ENCODE measurements at places on chromosomes 5 and 9.

DNA sequence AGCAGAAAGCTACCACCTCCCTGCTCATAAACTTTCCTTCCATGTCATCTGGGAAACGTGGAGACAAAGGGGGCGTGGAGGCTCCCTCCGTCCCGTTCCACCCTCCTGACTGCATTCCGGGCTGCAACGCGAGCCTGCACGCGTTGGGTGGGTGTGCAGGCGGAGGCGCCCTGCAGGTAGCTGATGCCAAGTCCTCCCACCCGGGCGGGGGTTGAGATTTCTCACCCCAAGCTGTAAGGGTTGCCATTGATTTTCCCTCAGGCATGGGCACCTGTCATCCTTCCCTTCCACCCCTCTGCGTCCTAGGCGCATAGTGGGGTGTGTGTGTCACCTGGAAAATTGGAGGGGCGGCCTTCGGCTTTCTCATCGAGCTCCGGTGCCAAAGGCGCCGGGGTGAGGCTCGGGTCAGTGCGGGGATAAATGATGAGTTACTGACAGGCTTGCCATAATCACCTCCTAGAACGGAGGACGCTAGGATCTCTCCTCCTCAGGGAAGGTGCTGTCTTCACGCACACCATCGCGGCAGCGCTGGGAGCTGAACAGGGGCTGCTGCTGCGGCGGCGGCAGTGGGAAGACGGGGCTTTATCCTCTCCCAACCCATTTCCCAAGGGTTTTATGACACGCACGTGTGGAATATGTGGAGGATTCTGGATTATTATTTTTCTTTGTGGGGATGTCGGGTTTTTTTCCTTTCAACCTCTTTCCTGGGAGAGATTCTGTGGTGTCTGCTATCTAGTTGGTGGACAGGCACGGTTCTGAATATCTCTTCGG lies 973 bp downstream of the PLPPR1 start:
- no peak for DNase-seq

GRCh38 chr9:114805670-114806525 lies at the start of gene TNFSF15:
TSS of gene TNFSF15 (minus strand) at chr9:114806039. CDS start at chr9:114806012, 27 bp downstream.
- DNase-seq, result no peak

- DNase-seq, result peak; percentile 65
Observed at GRCh38 chr5:36689225-36689624, 82.8 kb downstream of the SLC1A3 start.

GRCh38 chr9:114790521-114790920 lies 15.3 kb downstream of the TNFSF15 start:
- no peak for DNase-seq

DNA sequence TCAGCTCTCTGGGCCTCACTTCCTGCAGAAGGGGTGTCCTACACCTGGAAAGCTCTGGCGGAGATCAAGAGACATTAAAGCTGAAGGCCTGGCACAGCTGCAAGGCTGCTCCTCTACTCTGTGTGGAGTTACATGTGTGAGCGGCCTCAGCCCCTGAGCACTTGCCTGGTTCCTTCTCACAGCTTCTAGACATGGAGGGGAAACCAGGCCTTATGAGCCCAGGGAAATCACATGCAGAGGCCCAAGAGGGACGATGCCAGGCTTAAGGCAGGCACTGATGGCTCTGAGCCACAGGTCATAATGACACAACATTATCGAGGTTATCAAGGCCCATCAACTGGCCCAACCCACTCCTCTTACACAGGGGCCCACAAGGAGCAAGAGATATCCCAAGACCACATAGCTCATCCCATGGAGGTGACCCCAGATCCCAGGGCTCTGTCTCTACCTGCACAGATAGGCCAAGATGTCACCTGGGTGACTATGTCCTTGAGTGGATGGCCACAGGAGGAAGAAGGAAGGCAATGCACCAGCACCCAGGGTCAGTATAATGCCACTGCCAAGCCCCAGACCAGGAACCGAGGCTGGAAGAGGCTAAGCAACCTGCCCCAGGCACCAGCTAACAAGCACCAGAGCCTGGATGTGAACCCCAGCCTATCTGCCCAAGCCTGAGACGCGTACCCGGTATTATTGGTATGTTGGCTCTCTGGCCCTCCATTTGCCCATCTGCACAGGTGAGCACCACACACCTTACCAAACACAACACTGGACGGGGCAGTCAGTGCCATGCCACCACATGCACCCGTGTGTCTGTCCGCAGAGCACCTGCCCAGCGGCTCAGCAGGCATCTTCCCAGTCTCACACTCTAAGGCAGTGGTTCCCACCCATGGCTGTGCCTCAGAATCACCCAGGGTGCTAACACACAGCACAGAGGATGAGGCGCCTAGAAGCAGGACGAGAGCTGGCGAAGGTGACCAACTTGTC lies 143.3 kb downstream of the GABBR2 start:
- no peak for DNase-seq

DNA sequence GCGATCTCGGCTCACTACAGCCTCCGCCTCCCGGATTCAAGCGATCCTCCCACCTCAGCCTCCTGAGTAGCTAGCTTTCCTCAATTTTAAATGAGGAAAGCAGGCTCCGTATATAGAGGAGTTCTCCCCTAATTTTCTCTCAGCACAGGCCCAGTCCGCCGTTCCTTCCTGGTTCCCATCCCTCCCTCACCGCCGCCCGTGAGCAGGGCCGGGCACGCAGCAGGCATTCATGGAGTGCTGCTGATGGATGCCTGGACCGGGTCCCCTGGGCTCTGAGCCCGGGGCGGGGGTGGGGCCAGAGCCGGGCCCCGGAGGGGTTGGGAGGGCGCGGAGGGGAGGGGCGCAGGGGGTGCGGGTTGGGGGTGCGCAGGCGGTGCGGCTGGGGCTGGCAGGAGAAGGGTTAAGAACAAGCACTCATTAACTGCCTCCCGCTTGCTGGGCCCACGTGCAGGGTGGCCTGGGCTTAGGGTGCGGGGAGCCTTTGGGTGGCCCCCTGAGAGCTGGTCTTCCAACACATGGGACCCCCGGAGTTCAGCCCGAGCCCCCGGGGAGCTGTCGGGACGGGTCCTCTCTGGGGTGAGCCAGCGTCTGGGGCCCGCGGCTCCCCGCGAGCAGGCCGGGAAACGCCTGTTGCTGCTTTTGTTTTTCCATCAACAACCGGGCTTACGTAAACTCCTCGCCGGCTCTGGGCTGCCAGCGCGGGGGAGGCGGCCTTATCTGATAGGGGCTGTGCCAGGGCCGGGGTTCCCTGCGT lies 33.7 kb downstream of the LHX2 start:
- peak; percentile 24 for DNase-seq

DNA sequence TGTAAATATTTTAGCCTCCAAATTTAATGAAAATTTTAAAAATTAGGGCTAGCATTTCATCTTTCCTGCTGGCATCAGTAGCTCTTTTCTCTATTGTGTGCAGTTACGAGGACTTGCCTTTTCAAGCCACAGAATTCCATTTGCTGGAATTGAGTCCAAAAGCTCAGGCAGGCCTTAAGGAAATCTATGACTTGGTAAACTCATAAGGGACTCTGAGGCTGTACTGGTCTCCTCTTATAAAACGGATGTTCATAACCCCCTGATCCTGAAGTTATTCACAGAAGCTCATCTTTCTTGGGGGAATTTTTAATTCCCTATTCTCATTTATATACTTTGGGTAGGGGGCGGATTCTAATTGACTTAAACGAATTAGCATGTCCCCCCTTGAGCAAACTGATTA lies 23.4 kb downstream of the ANKRA2 start:
- peak; percentile 52 for DNase-seq

GRCh38 chr5:130652176-130652575 lies 512.9 kb downstream of the HINT1 start:
- peak; percentile 77 for DNase-seq

DNA sequence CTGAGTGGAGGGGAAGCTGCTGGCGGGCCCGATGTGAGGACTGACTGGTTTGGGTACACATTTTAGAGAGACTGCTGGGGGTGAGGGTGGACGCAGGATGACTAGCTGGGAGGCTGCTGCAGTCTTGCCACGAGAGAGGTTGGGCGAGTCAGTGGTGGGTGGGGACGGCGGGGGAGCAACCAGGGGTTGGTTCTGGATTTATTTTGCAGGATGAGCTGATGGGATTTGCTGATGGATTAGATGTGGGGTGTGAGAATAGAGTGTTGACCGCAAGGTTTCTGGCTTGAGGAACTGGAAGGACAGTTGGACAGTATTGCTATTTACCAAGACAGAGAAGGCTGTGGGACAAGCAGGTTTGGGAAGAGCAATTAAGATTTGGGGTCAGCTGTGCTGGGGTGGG lies 5.8 kb upstream of the NDST1 start:
- no peak for DNase-seq

DNA sequence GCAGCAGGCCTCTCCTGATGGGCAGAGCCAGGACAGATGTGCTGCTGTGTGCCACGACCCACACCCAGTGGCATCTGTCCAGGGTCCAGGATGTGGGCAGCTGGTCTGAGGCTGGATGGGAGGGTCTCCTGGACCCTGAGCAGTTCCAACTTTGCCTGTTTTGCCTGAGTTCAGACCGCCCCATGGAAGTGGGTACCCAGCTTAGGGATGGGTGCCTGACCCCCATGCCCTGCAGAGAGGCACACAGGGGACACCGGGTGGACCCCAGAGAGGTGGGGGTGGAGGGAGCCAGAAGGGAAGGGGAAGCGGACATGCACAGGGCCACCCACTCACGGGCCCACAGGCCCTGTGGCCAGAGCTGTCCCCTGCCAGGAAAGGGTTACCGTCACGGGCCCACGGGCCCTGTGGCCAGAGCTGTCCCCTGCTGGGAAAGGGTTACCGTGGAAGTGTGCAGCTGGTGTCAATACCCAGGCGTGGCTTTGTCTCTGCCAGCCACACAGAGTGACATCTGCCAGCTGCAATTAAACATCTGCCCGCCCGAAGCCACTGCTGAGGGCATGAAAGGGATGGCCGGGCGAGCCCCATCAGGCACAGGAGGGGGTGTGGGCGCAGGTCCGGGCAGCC lies 50.0 kb downstream of the NACC2 start:
- DNase-seq, result no peak

DNA sequence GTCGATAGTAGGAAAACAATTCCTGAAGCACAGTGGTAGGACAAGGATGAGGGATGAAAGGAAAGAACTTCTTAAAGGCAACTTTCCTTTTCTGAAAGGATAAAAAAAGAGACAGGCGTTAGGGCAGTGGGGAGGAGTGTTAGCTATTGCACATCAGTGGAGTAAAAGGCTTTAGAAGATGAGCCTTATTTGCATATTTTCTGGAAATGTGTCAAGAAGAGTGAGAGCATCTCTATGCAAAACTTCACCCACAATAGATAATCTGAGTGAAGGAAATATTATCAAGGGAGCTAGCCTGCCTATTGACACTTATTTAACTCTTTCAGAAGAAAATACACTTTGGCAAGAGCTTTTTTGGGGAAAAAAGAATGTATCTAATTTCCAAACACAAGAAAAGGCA lies 151.6 kb downstream of the MACIR start:
- no peak for DNase-seq

GRCh38 chr5:11878814-11879213 lies 25.4 kb downstream of the CTNND2 start:
- DNase-seq, result no peak

DNA sequence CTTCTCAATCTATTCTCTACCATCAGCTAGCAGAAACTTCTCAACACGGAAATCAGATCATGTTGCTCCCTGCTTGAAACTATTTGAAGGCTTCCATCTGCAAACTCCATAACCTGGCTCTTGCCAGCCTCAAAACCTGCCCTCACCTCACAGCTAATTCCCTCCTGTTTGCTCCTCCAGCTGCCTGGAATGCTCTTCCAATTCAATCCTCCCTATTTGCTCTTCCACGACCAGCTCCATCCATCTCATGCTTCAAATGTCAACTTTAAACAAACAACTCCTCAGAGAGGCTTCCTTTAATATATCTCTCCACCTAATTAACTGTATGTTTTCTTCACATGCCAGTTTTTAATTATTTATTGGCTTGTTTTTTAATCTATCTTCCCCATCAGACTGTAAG lies 1.5 kb downstream of the PLAA start:
- no peak for DNase-seq

DNA sequence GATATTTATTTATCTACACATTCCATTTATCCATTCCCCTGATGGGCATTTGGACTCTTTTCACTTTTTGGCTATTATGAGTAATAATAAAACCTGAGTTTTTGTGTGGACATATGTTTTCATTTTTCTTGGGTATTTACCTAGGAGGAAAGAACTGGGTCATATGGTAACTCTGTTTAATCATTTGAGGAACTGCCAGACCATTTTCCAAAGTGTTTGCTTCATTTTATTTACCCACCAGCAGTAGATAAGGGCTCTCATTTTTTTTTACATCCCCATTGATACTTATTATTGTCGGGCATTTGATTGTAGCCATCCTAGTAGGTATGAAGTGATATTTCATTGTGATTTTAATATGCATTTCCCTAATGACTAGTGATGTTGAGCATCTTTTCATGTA lies 7.7 kb upstream of the PTPDC1 start:
- DNase-seq, result no peak

DNA sequence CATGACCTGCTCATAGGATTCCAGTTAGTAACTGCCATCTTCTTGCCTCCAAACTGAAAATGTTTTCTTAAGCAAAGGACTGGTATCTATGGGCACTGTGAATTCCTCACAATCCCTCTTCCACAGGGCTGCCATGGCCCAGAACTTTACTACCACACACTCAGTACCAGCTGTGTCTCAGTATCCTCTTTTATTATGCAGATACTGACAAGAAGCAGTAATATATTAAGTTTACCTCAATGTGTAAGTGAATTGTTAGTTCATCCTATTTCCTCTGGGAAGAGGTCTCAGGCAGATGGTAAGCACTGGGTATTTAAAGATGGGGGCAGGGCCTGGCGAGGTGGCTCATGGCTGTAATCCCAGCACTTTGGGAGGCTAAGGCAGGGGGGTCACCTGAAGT lies 320.8 kb upstream of the RFX3 start:
- no peak for DNase-seq

- DNase-seq, result no peak
Observed at GRCh38 chr9:68981789-68982188, 32.1 kb downstream of the PRKACG start.

Measured in astrocyte of the spinal cord (primary cell).